Transverse colon (tissue), 4 donors: ENCODE measurements at places on chromosomes 1 and 21. TPM values are rescaled to one million over a fixed set of nuclear protein-coding genes. Genes with fewer than 3 reads are reported as not detected.

- DNase-seq: no peak
Observed at GRCh38 chr1:82879701-82880305, 1079.1 kb downstream of the ADGRL2 start.

GRCh38 chr1:31400393-31400792, 12.6 kb upstream of the SERINC2 start:
- no peak for DNase-seq

GRCh38 chr1:103058391-103058790, 49.9 kb downstream of the COL11A1 start:
- DNase-seq: no peak

Gene VANGL1
- total RNA-seq: 22.1 TPM

Gene NTNG1
- total RNA-seq: not detected

GRCh38 chr1:27416387-27417111, 24.1 kb downstream of the GPR3 start:
- DNase-seq: peak; percentile 49

Gene AXDND1
- total RNA-seq: 3.1 TPM

GRCh38 chr1:170580636-170581440, 48.9 kb downstream of the GORAB start:
- DNase-seq: no peak

DNA sequence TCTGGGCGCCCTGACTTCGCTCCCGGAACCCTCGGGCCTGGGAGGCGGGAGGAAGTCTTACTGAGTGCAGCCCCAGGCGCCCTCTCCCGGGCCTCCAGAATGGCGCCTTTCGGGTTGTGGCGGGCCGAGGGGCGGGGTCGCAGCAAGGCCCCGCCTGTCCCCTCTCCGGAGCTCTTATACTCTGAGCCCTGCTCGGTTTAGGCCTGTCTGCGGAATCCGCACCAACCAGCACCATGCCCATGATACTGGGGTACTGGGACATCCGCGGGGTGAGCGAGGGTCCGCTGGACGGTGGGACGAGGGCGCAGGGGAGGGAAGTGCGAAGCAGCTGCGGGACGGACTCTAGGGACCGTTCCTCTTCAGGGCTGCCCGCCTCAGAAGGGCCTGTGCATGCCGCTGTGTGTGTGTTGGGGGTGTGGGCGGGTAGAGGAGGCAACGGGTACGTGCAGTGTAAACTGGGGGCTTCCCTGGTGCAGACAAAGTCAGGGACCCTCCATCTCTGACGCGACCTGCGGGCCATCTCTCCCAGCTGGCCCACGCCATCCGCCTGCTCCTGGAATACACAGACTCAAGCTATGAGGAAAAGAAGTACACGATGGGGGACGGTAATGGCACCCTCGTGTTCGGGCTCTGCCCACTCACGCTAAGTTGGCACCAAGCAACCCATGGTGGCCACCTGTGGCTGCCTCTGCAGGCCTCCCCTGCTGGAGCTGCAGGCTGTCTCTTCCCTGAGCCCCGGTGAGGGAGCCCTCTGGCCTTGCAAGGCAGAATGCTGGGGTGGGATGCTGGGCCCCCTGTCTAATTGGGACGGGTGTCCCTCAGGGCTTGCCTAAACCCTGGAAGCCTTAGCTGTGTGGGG, at the start of gene GSTM1:
GSTM1 (plus strand) TSS at position 177 of the 859 bp plus-strand sequence; CDS start at position 234, 57 bp downstream.
- DNase-seq: peak; percentile 83

Gene PTAFR
- 51.7 TPM for total RNA-seq

- DNase-seq: no peak
Observed at GRCh38 chr1:156856282-156856785, 2.6 kb downstream of the INSRR start.

DNA sequence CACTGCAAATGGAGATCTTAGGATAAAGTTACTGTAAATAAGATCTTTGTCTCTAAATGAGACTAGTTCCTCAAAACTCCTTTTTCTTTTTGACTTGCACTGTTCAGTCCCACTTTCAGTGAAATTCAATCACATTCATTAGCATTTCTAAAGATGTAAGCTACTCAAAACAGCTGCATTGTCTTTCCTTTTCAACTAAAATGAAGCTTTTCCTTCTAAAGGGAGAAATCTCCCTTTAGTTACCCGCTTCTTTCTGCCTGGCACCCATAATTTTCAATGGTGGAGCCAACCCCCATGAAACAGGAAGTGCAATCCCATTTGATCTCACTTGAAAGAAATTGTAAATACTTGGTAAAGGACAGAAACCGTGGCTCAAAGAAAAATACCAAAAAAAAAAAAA, 387.4 kb upstream of the PKN2 start:
- no peak for DNase-seq

Gene NPR1
- total RNA-seq: 12.7 TPM

Gene OR2T35
- total RNA-seq: not detected

- no peak for DNase-seq
Observed at GRCh38 chr1:16111771-16112595, 38.5 kb upstream of the FAM131C start.

- DNase-seq: no peak
Observed at GRCh38 chr1:53627031-53627430, 111.9 kb downstream of the GLIS1 start.

GRCh38 chr1:12456979-12457378, 161.0 kb downstream of the DHRS3 start:
- no peak for DNase-seq

Gene NCAM2
- not detected for total RNA-seq

DNA sequence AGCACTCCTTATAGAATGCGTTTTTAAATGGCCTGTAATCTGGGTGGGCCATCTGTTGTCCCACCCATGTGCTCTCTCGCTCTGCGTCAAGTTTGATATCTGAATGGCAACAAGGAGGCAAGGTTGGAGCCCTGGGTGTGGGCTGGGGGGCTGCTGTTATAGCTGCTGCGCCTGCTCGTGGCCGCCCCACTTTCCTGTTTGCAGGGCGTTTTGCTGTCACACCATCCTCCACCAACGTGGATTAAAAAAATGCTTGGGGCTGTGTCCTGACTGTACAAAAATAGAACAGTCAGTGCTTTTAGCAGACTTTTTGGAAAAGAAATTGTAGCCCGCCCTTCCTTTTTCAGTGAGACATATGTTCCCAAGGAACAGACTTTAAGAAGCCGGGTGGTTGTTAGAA, 25.4 kb downstream of the UMODL1 start:
- DNase-seq: no peak

- DNase-seq: peak; percentile 83
Observed at GRCh38 chr1:26833432-26834405, 7.2 kb downstream of the ZDHHC18 start.

Gene PRMT6
- 15.7 TPM for total RNA-seq

DNA sequence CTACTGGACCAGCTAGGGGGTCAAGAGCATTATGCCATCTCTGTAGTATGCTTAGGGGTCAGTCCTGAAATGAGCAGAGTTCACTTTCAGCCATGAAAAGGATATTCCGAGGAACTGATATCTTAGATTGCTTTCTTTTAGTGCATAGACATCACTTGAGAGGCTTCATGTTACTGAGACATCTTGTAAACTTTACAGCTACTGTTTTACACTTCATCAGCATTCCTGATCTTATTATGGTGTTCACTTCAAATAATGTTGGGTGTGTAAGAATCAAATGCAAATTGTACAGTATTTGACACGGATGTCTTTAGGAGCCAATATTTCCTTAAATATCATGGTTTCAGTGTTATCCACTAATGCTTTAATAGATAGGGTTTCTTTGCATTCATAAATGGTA, 22.4 kb upstream of the CLDN14 start:
- DNase-seq: no peak

Gene TNFSF4
- 1.4 TPM for total RNA-seq

DNA sequence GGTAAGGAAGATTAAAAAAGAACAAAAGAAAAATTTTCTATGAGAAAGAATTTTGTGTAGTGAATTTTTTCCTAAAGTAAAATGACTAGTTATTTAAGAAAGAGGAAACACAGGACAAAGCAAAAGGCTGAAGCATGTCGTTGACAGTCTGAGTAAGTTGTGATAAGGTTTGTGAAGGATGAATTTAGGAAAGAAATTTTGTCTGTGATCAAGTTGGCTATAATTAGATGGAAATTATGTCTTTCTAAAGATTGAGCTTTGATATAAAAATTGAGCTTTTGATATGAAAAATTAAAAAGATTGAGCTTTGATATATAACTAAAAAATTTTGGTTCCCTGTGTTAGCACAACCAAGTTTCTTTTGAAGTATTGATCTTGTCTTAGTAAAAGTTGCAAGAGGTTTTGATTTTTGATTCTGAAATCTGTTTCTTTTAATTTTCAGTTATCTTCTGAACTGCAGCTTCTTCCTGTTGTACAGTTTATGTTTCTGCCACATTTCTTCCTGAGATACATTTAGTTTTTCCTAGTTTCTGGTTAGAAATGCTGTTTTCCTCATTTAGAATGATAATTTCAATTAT, 101.7 kb upstream of the KIAA0040 start:
- no peak for DNase-seq

- no peak for DNase-seq
Observed at GRCh38 chr1:33410091-33410701, 20.7 kb downstream of the PHC2 start.

DNA sequence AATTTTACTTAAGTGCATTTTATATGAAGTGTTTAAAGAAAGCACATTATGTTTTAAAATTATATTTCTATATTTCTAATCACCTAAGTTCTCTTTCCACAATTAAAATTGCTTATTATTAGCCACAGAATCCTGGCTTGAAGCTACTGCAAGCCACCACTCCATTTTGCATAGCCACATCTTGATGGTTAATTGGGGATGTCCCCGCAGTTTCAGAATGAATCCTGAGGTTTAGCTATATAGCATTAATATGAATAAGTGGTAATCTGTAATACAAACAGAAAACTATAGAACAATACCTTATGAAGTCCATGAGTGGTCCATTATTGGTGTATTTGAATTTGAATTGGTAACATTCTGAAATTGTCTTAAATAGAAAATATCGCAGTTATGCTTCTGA, 11.6 kb upstream of the GOLPH3L start:
- DNase-seq: no peak

DNA sequence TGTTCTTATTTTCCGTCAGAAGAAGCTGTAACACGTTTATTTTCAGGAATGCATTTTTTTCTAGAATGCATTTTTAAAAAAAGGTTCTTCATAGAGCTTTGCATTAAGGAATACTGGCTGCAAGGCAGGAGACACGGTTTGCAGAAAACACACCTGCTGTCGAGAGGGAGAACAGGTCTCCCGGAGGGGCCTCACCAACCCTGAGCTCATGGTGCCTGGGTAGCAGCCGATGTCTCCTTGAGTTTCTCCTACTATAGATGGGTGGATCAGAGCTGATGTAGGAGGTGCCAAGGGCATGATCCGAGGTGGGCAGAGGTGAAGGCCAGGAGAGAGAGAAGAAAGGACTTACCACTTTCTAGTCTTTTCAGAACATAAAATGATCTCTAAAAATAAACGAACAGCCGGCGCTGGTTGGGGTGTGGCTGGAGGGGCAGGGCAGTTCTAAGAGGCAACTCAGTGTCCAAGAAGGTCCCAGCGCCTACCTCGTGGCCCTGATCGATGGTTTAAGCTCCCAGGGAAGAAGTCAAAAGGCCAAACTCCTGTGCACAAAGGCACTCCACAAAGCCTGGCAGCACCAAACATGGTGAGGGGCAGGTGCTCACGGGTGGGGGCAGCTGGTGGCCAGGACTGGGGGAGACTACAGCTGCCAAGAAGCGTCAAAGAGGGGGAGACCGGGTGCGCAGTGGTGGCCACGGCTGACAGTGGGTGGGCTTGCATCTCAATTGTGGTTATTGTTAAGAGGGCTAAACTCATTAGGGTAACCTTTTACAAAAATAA, 12.2 kb downstream of the MORN1 start:
- peak; percentile 5 for DNase-seq

DNA sequence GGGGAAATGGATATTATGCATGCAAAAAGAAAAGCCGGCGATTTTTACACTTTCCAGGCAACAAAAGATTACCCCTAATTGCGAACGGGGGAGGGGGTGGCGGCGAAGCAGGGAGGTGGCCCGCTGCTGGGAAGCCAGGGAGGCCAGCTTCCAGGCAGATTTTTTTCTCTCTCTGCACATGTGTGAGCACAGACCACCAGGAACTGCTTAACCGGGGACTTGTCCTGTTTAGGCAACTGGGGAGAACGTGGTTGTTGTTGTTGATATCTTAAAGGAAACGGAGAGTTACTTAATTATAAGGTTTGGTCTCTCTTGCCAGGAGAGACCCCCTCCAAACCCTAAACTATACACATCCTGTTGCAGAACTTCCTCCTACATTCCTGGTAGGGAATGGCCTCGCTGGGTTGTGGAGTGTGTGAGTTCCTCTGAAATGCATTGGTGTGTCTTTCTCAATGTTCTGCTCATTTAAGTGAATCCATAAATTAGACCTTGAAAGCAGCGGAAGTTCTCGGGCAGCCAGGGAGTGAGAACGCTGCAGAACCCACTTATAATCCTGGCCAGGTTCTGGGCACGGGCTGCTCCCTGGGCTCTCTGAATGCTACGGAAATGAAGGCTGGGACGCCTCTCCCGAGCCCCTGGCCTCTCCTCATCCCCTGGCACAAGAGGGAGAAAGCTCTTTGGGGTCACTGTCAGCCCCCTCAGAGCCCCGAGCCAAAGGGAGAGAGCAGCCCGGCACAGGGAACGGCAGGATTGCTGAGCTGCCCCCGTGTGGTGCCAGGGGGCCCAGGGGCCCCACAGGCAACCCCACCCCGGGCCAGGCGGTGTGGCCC, 250.0 kb downstream of the FOXD2 start:
- DNase-seq: no peak

Gene PLA2G2D
- not detected for total RNA-seq

Gene C1orf116
- total RNA-seq: 25.7 TPM
